ENCODE measurements at places on chromosomes 2 and 18.

DNA sequence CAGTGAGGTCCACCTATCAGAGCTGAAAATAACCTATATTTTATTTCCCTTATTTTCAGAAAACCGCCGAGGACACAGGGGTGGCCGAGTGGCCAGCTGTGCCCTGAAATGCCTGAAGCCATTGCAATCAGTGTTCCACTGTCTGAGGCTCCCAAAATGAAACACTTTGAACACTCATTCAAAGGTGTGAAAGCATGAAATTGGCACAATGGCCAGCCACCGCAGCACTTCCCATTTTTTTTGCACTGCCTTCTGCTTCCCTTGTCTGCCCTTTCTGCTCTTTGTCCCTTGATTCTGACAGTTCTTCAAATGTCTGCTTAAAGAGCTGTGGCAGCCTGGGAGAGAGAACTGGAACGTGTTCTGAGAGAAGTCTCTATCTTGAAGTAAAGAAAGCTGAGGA, 1127.5 kb upstream of the CELF4 start:
- DNase-seq, result no peak

- DNase-seq, result no peak
These were observed 68.0 kb downstream of the KLHL29 start for GRCh38 chr2:23452853-23453420.

- no peak for DNase-seq
These were observed 41.3 kb downstream of the NGEF start for GRCh38 chr2:232971744-232972143.

GRCh38 chr18:54975598-54975997, 16.3 kb upstream of the CCDC68 start:
- no peak for DNase-seq

DNA sequence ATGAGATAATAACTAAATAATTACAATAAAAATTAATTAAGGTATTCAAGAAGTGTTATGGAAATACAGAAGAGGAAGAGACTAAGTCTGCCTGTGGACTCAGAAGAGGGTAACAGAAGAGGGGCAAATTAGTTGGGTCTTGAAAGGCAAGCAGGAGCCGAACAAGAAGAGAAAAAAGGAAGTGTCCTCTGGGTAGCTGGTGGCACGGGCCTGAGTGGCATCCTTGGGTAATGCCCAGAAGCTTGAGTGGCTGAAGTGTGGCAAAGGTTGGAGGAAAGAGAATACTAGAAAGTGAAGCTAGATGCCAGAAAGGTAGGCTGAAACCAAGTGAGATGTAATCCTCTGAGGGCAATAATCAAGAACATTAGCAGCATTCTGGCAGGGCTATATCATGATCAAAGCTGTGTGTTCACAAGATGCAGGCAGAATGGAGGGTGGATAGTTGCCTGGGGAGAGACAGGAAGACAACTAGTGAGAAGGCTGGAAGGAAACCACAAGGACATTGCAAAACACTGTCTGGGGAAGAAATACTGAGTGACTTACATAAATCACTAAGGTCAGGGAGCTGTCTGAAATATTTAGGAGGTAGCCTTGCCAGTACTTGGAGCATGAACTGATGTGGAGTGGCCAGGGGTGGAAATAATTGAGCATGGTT, 16.2 kb downstream of the DOCK10 start:
- DNase-seq, result no peak

DNA sequence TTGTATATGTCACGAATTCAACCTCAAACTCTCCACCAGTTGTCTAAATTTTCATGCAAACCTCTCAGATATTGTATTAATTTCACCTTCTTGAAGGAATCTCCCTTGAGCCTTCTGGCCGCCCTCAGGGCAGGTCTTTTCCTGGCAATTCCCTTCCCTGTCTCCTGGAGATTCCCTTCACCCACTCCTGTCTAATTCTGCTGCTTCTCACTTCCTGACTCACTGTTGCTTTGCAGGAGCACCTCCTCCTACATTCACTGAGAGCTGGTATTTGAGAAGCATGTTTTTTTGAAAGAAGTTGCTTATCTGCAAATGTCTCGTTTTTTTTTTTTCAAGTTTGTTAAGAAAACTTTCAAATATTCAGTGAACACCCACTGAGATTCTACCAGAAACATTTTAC, 79.9 kb upstream of the OTOS start:
- DNase-seq, result no peak

- DNase-seq, result no peak
These were observed 1467.8 kb downstream of the DPP10 start for GRCh38 chr2:115910270-115910669.

DNA sequence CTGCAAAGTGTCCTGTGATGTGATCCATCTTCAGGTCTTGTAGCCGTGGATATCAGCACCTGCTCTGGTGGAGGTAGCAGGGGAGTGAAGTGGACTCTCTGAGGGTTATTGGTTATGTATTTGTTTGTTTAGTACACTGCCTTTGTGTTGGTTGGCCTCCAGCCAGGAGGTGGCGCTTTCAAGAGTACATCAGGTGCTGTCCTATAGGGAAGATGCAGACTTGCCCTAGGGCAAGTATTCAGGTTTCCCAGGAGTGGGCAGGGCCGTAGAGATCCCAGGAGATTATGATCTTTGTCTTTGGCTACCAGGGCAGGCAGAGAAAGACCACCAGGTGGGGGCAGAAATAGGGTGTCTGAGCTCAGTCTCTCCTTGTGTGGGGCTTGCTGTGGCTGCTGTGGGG, 411.8 kb downstream of the SOX11 start:
- DNase-seq, result no peak

DNA sequence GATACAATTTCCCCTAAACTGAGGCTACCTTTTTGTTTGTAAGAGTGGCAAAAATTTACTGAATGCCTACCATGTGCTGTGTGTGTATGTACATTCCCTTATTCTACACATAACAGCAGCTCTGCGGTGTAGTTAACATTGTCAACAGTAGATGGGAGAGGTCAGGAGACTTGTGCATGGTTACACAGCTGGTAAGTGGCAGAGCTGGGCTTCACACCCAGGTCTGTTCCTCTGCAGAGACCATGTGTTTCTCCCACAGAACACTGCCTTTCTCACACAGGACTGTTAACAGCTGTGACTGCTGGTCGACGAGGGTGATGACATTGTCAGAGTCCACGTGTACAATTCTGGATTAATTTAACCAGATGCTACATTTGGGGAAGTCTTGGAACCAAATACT, 49.1 kb downstream of the EML6 start:
- no peak for DNase-seq

GRCh38 chr18:32598144-32598543, 127.5 kb upstream of the GAREM1 start:
- no peak for DNase-seq

- no peak for DNase-seq
These were observed 33.8 kb downstream of the PROC start for GRCh38 chr2:127451981-127452380.

- DNase-seq, result no peak
These were observed 207.6 kb downstream of the MGAT5 start for GRCh38 chr2:134461511-134461910.

DNA sequence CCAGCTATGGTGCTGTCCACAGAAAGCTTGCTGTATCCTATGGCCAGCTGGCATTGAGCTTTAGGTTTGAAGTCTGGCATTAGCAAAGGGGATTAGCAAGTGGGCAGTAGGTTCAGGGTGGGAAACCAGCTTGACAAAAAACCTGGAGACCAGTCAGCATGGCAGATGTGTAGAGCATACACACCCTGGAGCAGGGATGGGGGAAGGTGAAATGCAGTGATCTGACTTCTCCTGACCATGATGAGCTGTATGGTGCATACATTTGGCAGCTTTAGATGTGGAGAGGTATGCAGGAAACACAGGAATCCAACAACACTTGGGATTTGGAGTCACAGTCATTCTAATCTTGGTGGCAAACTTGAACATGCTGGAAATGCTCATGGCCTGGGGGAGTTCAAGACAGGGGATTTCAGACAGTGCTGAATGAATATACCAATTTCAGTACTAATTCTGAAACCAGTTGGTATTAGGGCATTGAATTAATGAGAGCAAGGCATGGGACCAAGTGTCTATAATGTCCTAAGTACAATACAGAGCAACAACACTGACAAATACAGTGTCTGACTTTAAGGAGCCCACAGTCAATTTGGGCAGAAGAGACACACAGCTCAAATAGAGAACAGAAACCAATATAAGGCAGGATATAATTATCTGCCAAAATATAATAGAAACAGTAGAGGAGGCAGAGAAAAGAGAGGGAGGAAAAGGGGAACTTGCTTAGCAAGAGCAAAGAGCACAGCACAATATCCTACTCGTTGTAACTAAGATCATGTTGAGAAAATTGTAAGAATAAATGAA, 11.8 kb downstream of the ARHGAP15 start:
- no peak for DNase-seq

- no peak for DNase-seq
These were observed 39.3 kb downstream of the TSHZ1 start for GRCh38 chr18:75249672-75250470.

- no peak for DNase-seq
These were observed 24.6 kb downstream of the NRP2 start for GRCh38 chr2:205706769-205707381.

GRCh38 chr2:66587216-66587615, 152.3 kb downstream of the MEIS1 start:
- no peak for DNase-seq

DNA sequence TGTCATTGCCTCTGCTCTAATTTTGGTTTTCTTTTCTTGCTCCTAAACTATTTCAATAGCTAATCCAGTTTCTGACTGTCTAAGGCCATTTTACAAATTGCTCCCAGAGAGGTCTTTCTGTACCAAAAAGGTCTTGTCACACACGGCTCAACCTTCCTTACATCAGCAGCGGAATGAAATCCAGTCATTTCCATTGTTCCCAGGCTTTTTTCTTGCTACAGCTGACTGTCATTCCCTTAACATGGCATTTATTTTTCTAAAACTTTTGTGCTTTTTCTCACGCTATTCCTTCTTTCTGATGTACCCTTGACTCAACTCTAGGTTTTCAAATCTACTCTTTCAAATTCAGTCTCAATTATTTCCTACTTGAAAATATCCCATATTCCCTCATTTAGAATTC, 24.3 kb downstream of the FAM171B start:
- DNase-seq, result no peak

DNA sequence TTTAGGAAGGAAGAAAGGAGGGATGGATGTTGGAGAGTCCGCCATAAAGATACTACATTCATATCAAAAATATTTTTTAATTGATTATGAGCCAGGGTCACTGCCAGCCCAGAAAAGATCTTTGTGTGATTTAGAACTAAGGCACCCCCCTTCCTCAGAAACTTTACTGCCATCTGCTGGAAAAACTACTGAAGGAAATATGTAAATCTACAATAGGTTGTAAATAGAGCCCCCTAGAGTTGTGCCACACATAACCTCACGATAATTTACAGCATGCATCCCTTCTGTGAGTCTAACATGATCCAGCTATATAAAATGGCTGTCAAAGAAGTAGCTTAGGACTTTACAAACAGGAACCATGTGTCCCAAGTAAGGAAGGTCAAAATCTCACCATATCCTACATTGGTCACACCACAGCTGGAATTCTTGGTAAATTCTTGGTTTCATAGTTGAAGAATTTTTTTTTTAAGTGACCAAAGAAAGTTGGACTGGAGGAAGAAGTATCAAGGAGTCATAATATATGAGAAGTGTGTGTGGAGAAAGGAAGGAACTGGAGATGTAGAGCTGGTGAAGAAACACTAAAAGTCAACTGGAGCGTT, 152.5 kb downstream of the CYP26B1 start:
- DNase-seq, result no peak

GRCh38 chr18:61333746-61334490, 688 bp downstream of the CDH20 start:
- DNase-seq, result no peak

GRCh38 chr18:79629249-79629558, 50.4 kb upstream of the CTDP1 start:
- no peak for DNase-seq

DNA sequence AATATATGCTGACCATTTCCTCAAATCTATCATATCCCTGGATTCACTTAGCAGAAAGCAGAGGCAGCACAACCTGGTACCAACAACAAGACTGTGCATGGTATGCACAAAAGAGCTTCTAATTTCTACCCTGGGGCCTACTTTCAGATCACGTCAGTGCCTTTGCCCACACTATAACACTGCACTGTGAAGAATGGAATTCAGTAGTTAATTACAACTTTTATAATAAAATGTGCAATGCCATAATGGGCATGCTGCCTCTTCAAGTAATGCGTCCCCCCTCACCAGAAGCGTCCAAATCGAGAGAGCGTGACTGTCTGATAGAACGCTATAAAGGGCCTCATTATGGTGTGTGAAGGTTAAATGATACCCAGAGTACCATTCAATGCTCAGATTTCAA, 328.1 kb upstream of the PKDCC start:
- no peak for DNase-seq

- DNase-seq, result no peak
These were observed 132.8 kb upstream of the GALNT5 start for GRCh38 chr2:157124731-157125130.

- no peak for DNase-seq
These were observed 118.0 kb upstream of the SRD5A2 start for GRCh38 chr2:31698722-31699121.

- DNase-seq, result no peak
These were observed 65.1 kb downstream of the CRIM1 start for GRCh38 chr2:36420569-36421181.

DNA sequence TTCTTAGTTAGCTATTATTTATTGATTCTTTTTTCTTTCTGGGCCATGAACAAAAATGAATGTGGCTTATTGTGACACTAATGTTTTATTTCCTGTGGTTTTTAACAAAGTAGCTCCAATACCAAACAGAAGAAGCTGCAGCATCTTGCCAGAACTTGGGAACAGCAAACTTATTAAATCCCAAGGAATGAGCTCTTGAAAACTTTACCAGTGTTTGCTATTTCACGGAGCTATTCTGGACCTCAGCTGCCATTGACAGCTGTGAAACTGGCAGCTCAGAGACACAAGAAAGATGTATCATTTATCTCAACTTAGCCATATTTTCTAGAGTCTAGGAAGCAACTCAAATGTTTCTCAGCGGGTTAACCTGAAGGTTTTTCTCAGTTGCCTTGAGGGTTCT, 91.0 kb upstream of the NEUROD1 start:
- DNase-seq, result no peak

GRCh38 chr2:124153713-124154112, 128.6 kb downstream of the CNTNAP5 start:
- no peak for DNase-seq

GRCh38 chr2:203878063-203878462, 10.5 kb downstream of the CTLA4 start:
- no peak for DNase-seq

DNA sequence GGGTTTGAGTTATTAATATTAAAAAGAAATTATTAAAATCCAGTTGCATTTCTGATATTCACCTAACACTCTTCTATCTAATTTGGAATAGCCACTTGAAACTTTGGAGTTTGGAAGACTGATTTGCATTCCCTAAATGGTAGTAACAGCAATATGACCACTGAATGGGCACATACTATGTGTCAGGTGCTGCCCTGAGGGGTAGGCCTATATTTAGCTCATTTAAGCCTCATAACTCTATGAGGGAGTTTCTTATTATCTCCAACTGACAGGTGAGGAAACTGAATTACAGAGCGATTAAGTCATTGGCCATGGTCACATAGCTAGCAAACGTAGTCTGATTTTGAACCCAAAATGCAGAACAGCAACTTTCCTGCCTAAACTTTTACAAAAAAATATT, 77.3 kb downstream of the VWA3B start:
- no peak for DNase-seq
